H1 (cell line): ENCODE measurements at places on chromosomes 6 and 20. TPM values are rescaled to one million over a fixed set of nuclear protein-coding genes. Genes with fewer than 3 reads are reported as not detected.

- no peak for DNase-seq
Observed at GRCh38 chr6:107624050-107624449, 134.1 kb downstream of the SOBP start.

DNA sequence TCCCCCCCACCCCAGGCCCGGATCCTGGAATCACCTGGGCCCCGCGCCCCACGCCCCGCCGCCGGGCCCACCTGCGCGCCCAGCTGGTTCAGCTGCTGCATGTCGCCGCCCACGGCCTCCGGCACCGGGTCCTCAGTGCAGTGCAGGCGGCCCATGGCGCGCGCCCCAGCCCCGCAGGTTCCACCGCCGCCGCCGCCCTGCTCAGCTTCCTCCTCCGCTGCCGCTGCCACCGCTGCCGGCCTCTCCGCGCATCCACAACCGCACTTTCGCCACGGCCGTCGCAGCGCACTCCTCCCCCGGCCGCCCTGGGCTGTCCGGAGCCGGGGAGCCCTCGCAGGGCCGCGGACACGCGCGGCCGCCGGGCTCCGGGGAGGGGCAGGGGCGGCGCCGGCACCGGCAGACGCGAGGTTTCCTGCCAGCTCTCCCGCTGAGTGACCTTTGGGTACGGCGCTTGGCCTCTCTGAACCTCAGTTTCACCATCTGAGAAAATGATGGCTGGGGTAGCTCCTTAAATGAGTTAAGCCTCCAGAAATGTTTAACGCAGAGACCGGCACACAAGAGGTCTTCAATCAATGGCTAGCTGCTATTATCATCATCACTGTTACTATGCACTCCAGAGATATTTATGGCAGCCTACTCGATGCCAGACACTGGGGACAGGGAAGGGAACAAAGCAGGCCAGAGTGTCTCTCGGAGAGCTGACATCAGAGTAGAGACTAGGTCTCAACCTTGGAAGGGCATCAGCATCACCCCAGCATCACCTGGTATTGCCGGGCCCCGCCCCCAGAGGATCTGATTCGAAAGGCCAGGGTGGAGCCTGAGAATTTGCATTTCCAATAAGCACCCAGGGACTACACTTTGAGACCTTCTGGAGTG, at the start of gene COMMD7:
COMMD7 (minus strand) TSS at position 231 of the 876 bp plus-strand sequence; CDS start at position 155, 76 bp downstream.
- DNase-seq: no peak

DNA sequence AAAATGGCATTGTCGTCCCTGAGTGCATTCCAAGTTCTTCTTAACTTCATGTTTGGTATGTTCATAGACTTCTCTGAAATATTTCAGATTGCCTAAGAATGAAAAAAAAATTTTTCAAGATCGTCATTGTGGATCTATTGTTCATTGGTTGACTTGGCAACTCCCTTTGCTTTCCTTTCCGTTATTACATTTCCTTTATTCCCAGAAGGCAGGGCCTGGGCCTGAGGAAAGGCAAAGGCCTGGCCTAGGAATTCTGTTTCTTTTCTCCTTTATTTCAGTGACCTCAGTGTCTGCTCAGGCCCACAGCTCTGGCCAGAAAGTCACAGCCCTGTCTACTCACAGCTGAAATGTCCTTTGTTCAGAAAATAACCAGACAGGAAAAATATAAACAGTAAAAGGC, 401.6 kb upstream of the PLCB4 start:
- DNase-seq: no peak

SIRPG gene
- not detected in 2 replicates for total RNA-seq

DNA sequence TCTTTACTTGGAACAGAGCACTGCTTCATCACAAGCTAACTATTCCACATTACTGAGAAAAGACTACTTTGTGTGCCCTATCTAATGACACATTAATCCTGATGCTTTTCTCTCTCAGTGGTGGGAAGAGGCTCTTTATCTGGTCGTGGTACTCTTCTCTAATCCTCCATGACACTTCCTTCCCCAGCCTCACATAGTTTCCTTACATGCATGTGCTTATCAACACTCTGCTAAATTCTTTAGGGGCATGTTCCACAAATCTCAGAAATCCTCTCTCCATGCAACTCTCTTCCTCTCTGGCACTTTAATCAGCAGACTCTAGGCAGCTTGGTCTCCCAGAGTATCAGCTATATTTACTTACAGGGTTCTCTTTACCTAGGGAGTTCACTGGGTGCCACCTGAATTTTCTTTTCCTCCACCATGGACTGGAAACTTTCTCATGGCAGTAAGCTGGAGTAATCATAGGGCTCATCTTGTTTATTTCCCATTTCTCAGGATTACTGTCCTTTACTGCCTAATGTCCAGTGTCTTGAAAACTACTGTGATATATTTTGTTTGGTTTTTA, 27.0 kb upstream of the SLC22A2 start:
- no peak for DNase-seq

TSPO2 gene
- total RNA-seq: not detected in 2 replicates

DNA sequence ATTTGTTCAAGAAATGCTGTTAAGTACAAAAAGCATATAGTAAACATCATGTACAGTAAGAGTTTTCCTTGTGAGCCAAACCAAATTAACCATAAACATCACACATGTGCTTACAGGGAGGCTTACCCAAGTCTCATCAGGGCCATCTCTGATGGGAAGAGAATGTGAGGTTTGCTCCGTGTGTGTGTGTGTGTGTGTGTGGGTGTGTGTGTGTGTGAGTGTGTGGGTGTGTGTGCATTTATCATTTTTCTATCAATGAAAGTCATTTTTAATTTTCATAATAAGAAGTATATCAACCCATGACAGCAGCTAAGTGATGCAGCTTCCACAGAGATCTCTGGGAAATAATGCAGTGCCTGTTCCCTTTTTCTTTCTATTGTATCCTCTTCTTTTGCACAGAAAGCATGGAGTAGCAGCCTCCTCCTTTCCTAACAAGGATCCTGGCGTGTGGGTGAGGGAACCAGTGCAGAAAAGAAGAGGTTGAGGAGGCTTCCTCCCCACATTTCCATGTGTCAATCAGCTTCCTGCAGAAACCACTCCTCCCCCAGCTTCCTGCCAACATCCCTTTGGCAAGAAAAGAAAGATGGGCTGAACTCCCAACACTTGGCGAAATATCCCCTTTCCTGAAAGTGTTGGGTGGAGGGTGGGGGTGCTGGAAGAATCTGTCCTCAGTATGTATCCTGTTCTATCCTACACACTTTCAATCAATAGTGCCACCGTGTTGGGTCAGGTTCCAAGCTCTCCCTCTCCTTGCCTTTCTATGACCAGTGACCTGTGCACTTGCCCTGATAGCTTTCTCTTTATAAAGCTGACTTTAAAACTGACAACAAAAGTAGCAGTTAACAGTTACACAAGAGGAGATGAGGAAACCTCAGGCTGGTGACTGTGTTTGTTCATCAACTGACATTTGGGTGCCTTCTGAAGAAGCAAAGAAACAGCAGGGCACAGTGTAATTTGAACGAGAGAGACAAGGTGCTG, 251.8 kb upstream of the CITED2 start:
- no peak for DNase-seq

DEFB132 gene
- not detected in 2 replicates for total RNA-seq

- DNase-seq: no peak
Observed at GRCh38 chr20:45968801-45969711, 2.9 kb downstream of the ZNF335 start.
